Stimulated activated CD4-positive, alpha-beta T cell treated with anti-CD3 and anti-CD28 coated beads, Interleukin-1b, Interleukin-23, amount 100 ng/mL, for 1 hour (primary cell): ENCODE measurements at places on chromosomes 7 and 10.
A peak's percentile ranks its signal among the peaks of the same experiment; 100 is the strongest.

GRCh38 chr10:98339799-98340198, 71.8 kb upstream of the LOXL4 start:
- no peak for DNase-seq

- no peak for DNase-seq
Observed at GRCh38 chr10:34978080-34978479, 112.1 kb downstream of the CUL2 start.

DNA sequence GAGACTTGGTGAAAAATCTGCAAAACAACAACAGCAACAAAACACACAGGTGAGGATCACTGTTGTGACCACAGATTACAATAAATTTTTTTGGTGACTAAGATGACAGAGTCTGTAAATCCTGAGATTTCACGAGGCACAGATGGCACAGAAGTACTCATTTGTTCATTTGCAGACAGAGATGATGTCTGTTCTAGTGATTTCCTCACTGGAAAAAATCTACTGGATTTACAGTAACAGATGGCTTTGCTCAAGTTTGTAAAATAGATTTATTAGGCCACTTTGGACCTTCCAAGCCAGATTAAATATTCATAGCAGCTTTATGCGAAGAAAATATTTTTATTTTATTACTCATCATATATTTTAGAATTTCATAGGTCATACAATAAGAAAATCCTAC, 113.5 kb upstream of the IL6 start:
- DNase-seq, result no peak

DNA sequence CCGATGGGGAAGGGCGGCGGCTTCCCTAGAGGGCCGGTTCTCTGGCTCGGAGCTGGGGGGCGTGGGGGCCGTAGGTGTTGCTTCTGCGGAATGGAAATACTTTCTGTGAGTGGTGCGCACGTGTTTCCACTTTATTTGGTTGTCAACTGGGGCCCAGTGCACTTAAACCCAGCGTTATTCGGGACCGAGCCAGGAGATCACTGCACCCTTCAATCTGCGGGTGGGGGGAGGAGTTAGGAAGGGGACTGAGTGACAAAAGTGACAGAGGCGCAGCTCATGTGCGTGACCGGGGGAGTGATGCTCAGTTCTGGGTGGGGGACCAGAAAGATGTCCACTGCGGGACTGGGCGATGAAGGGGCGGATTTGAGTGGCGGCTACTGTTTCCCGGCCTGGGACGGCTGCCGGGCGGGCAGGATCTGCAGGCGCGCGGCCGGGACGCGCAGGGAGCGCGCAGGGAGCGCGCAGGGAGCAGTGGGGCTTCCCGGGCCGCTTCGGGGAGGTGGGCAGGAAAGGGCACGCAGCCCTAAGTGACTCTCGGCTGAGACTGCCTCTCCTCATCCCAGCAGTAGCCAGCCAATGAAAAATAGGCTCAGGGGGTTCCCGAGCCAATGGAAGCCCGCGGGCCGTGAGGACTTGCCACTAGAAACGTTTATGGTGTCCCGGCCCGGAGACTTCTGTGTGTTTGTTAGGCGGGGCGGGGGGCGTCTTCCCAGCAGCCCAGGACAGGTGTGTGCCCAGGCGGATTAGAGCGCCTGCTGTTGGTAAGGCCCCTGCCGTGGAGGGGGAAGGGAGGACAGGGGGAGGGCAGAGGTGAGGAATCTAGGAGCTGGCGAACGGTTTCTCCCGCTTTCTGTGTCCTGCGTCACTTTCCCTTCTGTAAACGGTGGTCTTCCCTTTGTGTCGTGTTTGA, 54.3 kb upstream of the KDM7A start:
- DNase-seq, result peak; percentile 29

DNA sequence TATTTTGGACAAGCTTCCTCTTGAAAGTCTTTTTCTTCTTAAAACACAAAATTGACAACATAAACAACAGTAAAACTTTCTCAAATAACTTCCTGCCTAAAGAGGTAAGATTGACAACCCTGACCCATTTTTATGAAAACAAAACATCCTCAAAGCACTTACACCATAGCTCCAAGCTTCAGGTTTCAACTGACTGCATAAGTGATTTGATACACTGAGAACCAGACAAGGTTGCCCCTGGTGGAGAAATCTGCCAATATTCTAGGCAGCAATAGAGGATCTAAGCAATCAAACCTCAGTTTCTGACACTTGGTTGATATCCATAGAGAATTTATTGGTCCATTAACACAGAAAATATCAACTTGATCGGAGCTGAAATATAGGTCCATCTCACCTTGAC, 147.8 kb downstream of the ELAPOR2 start:
- no peak for DNase-seq

DNA sequence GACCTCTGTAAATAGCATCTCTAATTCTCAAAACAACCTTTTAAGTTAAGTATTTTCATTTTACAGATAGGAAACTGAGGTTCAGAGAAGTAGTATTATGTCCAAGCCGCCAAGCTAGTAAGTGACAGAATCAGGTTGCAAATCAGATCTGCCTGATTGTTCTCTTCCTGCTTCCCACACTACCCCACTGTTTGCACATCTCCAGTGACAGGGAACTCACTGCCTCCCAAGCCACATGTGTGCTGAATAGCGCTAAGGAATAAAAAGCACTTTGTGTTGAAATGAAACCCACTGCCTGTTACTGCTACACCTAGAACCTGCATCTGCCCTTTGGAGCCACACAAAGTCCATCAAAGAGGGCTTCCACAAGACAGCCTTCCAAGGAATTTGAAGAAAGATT, 45.1 kb upstream of the WDR11 start:
- no peak for DNase-seq

DNA sequence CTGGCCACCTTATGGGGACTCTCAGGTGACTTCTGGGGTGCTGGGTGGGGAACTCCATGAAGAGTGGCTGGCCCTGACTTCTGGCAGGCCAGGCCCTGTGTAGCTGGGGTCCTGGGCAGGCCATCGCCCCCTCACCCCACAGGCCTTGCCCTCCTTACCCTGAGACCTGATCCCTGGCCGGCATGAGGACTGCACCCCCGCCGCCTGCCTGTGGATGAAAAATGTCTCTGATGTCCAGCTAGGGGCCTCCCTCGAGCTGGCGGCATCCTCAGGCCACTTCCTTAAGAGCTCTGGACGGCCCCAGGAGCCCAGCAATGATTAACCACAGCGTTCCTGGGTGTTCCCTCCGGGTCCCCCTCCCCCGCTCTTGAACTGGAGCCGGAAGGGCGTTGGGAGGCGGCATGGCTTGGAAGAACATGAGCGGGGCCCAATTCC, 31.8 kb upstream of the SHH start:
- no peak for DNase-seq

DNA sequence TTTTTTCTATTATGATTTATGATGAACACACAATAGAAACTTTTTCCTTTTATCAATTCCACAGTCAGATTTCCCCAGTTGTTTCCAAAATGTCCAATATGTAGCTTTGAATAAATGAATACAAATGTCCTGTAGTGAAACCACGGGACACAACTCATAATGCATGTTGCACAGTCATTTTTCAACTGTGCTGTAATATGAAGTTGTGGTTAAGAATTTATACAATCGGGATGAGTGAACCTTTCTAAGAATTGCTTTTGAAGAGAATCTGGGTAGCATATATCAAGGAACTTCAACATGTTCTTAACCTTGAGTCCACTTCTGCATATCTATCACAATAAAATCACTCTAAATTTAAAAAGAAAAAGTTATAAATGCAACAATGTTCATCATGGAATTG, 14.6 kb upstream of the ST7 start:
- DNase-seq, result no peak

DNA sequence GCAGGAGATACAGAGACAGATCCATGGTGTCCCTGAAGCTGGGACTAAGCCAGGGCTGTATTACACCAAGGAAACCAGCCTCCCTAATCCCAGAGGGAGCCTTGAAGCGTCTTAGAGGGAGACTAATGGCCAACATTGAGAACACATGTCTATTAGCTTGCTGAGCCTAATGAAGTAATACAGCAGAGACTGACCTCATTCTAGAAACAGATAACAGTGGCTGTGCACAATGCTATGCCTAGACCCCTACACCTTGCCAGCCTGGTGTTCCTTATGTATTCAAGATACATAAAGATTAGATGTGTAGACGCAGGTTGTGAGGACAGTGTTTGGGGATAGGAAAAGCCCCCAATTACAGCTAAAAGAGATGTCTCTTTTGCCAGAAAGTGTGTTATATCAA, 19.1 kb downstream of the GRM8 start:
- DNase-seq, result no peak

DNA sequence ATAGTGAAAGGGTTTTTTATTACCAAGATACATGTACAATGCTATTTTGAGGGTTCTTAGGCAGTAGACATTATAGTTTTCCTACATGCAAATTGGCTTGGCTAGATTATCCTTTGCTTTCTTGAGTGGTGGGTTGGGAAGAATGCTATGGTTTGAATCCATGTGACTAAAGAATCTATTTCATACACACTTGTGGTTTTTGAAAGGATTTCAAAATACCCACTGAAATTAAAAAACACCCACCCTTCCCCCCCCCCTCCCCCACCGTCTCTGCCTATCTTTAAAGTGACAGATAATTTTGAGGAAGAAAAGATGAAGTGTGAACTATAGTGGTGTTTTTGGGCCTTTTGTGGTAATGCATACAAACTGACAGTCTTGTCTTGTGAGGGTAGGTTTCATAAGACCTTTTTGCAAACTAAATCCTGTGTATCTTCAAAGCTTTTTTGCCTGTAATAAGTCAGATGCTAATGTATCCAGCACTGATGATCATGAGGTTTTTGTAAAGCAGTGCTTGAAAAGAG, 90.9 kb downstream of the TPST1 start:
- DNase-seq, result no peak

- no peak for DNase-seq
Observed at GRCh38 chr10:72219235-72219814, 3.2 kb upstream of the ASCC1 start.

- DNase-seq, result no peak
Observed at GRCh38 chr7:79455173-79455790, 1.8 kb upstream of the MAGI2 start.

- no peak for DNase-seq
Observed at GRCh38 chr10:51524041-51524440, 175.4 kb downstream of the CSTF2T start.

DNA sequence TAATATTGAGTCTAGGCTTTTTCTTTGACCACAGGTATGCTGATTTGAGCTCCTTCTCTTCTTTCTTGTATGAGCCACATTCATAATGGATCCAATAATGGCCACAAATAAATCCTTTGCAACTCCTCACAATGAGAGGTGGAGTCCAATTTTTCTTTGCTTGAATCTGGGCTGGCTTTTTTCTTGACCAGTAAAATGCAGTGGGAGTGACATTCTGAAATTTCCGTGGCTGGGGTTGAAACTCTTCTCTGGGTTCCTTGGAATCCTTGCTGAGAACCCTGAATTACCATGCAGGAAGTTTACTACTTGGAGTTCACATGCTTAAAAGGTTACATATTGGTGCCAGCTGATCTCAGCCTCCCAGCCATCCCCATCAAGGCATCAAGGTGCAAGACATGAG, 22.4 kb upstream of the FAM180A start:
- DNase-seq, result no peak

- DNase-seq, result no peak
Observed at GRCh38 chr7:27917119-27917518, 177.2 kb downstream of the TAX1BP1 start.

GRCh38 chr10:84156768-84157167, 16.8 kb upstream of the GPR15LG start:
- DNase-seq, result no peak

GRCh38 chr7:1853986-1854865, 184.1 kb downstream of the ELFN1 start:
- DNase-seq, result no peak

DNA sequence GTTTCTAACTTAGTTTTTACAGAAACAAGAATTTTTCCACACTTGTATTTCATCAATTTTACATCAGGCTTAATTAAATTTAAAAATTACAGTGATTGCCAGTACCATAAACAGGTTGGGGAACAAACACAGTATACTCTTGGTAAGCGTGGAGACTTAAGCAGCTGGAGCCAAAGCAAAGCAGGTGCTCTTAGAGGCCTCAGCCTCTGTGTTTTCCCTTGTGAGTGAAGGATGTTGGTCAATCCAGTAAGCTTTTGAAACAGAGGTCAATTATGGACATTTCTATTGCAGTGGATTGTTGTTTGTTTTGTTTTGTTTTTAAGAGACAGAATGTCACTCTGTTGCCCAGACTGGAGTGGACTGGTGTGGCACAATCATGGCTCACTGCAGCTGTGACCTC, 100.6 kb upstream of the CELF2 start:
- no peak for DNase-seq

DNA sequence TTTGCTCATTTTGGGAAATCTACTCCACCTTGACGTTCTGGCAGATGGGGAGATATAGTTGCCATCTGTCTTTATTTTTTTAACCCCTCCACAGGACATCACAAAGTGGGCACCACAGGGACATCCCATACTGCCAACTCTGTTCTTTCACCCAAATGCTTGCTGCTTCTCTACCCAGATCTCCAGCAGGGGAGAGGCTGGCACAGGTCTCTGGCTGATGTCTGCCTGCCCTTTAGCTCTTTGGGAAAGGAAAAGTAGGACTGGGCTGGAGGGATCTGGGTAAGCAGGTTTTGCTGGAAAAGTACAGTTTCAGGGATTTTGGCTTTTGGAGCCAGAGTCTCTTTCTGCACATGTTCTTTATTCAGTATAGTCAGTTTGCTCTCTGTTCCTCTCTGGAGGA, 156.7 kb downstream of the ANLN start:
- DNase-seq, result no peak

DNA sequence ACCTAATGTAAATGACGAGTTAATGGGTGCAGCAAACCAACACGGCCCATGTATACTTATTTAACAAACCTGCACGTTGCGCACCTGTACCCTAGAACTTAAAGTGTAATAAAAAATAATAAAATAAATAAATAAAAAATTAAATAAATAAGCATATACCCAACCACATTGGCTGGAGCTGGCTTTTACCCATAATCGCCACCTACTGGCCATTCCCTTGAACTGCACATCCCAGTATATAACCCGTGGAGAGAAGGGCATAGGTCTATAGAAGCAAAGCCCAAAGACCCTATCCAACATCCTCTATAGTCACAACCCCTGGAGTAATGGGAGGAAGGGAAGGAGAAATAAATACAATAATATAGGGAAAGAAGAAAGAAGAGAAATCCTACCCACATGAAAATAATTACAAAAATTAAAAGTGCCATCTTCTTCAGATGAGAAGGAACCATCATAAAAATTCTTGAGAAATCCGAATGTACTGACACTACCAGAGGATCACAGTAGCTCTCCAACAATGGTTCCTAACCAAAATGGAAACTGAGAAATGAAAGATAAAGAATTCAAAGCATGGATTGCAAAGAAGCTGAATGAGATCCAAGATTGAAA, 65.6 kb downstream of the TWIST1 start:
- DNase-seq, result no peak

GRCh38 chr10:22698941-22699440, 15.4 kb downstream of the PIP4K2A start:
- no peak for DNase-seq

- DNase-seq, result no peak
Observed at GRCh38 chr7:46450886-46451285, 529.8 kb upstream of the IGFBP3 start.

GRCh38 chr10:35192645-35193249, 66.1 kb downstream of the CREM start:
- no peak for DNase-seq
